ENCODE measurements at places on chromosomes 2 and 18.
A peak's percentile ranks its signal among the peaks of the same experiment; 100 is the strongest.

GRCh38 chr2:134917888-134918525 is 615 bp upstream of the CCNT2 start:
- DNase-seq, result peak; percentile 94

DNA sequence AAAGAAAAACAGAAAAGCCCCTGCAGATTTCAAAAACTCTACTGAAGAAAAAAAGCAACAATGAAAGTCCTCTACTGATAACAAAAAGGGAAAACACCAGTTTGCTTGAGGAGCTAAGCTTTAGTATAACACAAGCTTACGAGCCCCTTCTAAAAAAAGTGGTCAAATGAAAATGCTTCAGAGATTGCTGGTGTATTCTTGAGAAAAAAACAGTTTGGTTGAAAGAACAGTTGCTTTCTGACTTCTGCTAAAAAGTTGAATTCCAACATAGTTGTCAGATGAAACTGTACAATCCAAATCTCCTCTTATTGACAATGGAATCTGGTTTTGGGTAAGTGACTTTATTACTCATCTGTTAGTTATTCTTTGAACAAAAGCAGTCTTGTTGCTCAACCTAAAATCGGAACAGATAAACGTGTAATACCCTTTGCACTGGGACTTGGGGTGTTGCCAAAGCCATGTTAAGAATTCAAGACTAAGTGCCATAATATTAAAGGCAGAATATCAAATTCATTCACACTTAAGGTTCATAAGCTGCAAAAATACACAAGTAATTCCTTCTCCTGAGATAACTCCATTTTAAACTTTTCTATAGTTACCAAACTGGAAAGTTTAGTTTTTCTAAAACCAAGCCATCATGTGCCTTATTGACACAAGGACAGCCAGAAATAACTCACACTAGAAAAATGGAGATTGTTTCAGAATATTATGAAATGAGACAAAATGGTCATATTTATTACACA is 45.3 kb upstream of the SPAG16 start:
- no peak for DNase-seq

DNA sequence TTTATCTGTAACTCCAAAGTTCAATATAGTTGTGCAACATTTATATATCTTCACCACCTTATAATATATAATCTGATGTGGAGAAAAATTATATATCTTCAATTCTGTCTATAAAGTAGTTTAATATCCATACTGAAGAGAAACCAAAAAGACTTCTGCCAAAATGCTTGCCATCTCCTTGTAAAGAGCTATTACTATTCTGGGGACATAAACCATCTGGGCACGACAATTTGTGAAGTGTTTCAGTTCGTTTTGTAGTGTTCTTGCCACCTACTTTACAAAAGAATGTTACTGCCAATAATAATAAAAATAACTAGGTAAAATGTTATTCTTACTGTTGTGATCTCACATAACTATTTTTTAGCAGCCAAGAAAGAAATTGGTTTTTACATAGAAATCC is 45.1 kb downstream of the SCN1A start:
- DNase-seq, result no peak

DNA sequence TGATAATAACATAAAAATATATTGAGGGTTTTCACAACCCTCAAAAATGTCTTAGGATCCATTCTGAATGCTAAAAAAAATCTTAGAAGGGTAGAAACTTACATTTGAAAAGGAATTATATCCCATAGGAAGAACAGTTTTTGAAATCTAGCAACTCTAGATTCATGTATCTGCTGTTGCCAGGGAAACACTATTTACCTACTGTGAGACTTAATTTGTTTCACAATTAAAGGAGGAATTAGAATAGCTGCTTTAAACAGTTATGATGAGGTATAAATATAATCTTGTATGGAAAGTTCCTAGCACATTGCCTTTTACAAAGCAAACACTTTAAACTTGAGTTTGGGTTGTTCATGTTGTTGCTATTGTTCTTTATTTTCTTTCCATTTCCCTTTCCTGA is 988.2 kb downstream of the SUCLG1 start:
- no peak for DNase-seq

GRCh38 chr2:240997141-240997855 is 1.1 kb upstream of the SNED1 start:
- DNase-seq, result no peak

- no peak for DNase-seq
These were observed 5.6 kb upstream of the TMEM17 start for GRCh38 chr2:62511636-62512035.
